ENCODE measurements at places on chromosomes 2 and 18. TPM values are rescaled to one million over a fixed set of nuclear protein-coding genes. Genes with fewer than 3 reads are reported as not detected.

LRRC30 gene
- not detected for total RNA-seq

UGT1A4 gene
- total RNA-seq: not detected

APLF gene
- total RNA-seq: 2.2 TPM

GALM gene
- 10.9 TPM for total RNA-seq

STPG4 gene
- total RNA-seq: not detected

CFC1 gene
- total RNA-seq: not detected

SNORC gene
- 1.5 TPM for total RNA-seq

AMER3 gene
- not detected for total RNA-seq

BABAM2 gene
- total RNA-seq: 28.9 TPM

RTP5 gene
- not detected for total RNA-seq

SLC14A1 gene
- total RNA-seq: 4.5 TPM

CRACDL gene
- total RNA-seq: under 0.01 TPM

C2orf78 gene
- not detected for total RNA-seq

RAB6C gene
- total RNA-seq: not detected

B3GNT7 gene
- total RNA-seq: 0.50 TPM

VIL1 gene
- not detected for total RNA-seq

SOX11 gene
- 7.4 TPM for total RNA-seq

IL36B gene
- total RNA-seq: not detected

NEURL3 gene
- total RNA-seq: not detected

SOCS6 gene
- 14.1 TPM for total RNA-seq

CTNNA2 gene
- not detected for total RNA-seq

C2orf81 gene
- 3.7 TPM for total RNA-seq

TNFRSF11A gene
- 0.30 TPM for total RNA-seq

ASTL gene
- not detected for total RNA-seq

LTBP1 gene
- total RNA-seq: 357 TPM

HSBP1L1 gene
- total RNA-seq: 11.8 TPM

TSPYL6 gene
- total RNA-seq: not detected

PJVK gene
- 0.84 TPM for total RNA-seq

DIPK1C gene
- not detected for total RNA-seq

KIAA2012 gene
- not detected for total RNA-seq

CCDC88A gene
- total RNA-seq: 40.7 TPM

SCN3A gene
- 0.17 TPM for total RNA-seq

PDE11A gene
- not detected for total RNA-seq

PELI1 gene
- 2.4 TPM for total RNA-seq

SYT4 gene
- total RNA-seq: not detected

SLC35G4 gene
- not detected for total RNA-seq

PHLPP1 gene
- total RNA-seq: 5.5 TPM

ACMSD gene
- not detected for total RNA-seq

CABYR gene
- 6.7 TPM for total RNA-seq

IL1F10 gene
- not detected for total RNA-seq

UGT1A9 gene
- not detected for total RNA-seq

OR6B2 gene
- total RNA-seq: not detected

FIGN gene
- total RNA-seq: 0.74 TPM

Measured in bronchus fibroblast of lung (primary cell).